ENCODE measurements at places on chromosomes 1 and 21. TPM values are rescaled to one million over a fixed set of nuclear protein-coding genes. Genes with fewer than 3 reads are reported as not detected.

Gene NECTIN4
- not detected for total RNA-seq

DNA sequence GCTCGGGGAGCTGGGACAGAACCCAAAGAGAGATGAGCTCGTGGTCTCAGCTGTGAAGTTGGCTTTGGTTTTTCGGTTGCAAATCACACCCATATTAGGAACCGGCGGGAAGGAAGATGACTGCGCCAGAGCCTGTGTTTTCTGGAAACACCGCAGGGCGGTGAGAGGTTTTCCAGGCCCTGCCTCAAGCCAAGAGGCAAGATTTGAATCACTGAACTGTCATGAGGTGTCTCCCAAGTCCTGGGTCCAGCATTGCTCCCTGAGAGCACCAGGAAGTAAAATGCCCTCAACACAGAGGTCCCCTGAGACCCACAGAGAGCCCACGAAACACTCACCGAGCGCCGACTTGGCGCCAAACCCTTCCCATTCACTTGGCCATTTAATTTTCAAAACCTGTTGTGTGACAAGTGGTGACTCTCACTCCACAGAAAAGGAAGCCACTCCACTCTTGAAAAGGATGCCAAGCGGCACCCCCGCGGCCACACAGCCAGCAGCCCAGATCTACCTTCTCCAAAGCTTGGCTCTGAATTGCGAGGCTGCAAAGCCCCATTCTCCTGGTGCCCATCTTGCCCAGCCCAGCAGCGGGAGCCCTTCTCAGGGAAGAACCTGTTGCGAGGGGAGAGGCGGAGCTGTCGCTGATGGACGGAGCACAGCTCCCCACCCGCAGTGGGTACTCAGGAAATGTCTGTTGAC is 99.0 kb upstream of the RUNX3 start:
- DNase-seq = peak; percentile 87
- no peaks in the 10 kb centered on the region for H3K27me3 ChIP-seq
- H3K36me3 ChIP-seq = peaks cover 4% of the 10 kb centered on the region
- H3K4me3 ChIP-seq = peak overlapping the region; percentile 88
- H3K4me1 ChIP-seq = peaks cover 93% of the 10 kb centered on the region
- peak overlapping the region; percentile 98 for H3K27ac ChIP-seq

- no peaks in the 10 kb centered on the region for H3K4me1 ChIP-seq
- H3K27me3 ChIP-seq = peaks cover 23% of the 10 kb centered on the region
- H3K27ac ChIP-seq = no peak overlapping the region
- DNase-seq = no peak
- H3K36me3 ChIP-seq = no peaks in the 10 kb centered on the region
Measured at GRCh38 chr1:93427656-93428055, 20.3 kb upstream of the FNBP1L start.

DNA sequence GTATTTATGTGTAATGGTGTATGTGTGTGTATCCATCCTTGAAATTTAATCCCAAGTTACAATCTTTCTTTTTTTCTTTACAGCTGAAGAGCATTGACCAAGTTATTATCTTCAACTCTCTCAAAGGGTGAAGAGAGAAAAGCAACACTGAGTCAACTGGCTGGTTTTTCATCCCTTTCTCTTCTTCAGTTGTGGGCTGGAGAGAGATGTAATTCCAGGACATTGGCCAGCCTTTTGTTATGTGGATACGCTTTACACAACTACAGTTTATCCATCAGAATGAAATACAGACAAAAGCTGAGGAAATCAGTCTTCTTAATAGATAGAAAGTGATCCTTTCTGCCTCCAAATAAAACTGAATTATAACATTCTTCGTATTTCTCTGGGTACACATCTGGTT is 357.0 kb upstream of the NCAM2 start:
- H3K4me3 ChIP-seq = no peak overlapping the region
- no peak overlapping the region for H3K27ac ChIP-seq
- no peaks in the 10 kb centered on the region for H3K4me1 ChIP-seq
- H3K36me3 ChIP-seq = no peaks in the 10 kb centered on the region

Gene LCE3D
- total RNA-seq = not detected

GRCh38 chr1:61435226-61435625 is 289.7 kb downstream of the TM2D1 start:
- DNase-seq = no peak
- H3K27ac ChIP-seq = no peak overlapping the region
- no peak overlapping the region for H3K4me3 ChIP-seq
- H3K36me3 ChIP-seq = no peaks in the 10 kb centered on the region

GRCh38 chr1:99669821-99670220 is 23.9 kb downstream of the PALMD start:
- no peak overlapping the region for H3K27ac ChIP-seq
- H3K4me1 ChIP-seq = no peaks in the 10 kb centered on the region
- peaks cover 24% of the 10 kb centered on the region for H3K27me3 ChIP-seq

GRCh38 chr1:212315907-212316306 is 30.7 kb downstream of the PPP2R5A start:
- peak overlapping the region; percentile 76 for H3K27ac ChIP-seq
- peaks cover 11% of the 10 kb centered on the region for H3K36me3 ChIP-seq
- H3K4me1 ChIP-seq = peaks cover 20% of the 10 kb centered on the region
- no peaks in the 10 kb centered on the region for H3K27me3 ChIP-seq
- no peak overlapping the region for H3K4me3 ChIP-seq

GRCh38 chr1:94384485-94385265 is 33.5 kb upstream of the ABCD3 start:
- peak overlapping the region; percentile 77 for H3K27ac ChIP-seq
- no peaks in the 10 kb centered on the region for H3K36me3 ChIP-seq
- H3K27me3 ChIP-seq = peaks cover 1% of the 10 kb centered on the region
- peak; percentile 62 for DNase-seq
- H3K4me1 ChIP-seq = peaks cover 19% of the 10 kb centered on the region

Measured in activated CD4-positive, alpha-beta T cell treated with anti-CD3 and anti-CD28 coated beads, Interleukin-2, amount 10 ng/mL, durations not matched to agents 24 days and 14 days (primary cell).